ENCODE measurements at places on chromosomes 1 and 21.

DNA sequence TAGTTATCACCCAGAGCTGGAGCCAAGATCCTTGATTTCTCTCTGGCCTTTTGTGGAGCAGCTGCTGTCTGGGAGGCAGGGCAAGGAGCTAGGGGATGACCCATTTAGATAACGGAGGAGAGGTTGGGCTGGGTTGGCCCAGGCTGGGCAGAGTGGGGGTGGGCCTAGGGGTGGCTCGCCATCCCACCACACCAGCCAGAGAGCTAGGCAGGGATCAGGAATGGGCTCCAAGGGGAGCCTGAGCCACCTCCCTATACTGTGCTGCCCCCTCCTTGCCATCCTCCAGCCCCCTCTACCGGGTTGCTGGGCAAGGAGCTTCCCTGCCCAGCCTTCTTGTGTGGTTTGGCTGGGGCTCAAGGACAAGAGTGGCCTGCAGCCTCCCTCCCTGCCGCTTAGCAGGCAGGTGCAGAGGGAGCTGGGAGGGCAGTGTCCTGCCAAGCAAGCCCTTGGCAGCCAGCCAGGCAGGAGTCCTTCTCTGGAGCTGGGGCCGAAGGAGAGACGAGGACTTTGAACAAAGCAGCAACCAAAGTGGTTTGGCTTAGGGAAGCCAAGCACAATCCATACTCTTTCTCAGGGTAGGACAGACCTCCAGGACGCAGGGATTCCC lies 4.1 kb downstream of the NUAK2 start:
- DNase-seq = no peak

GRCh38 chr1:227946624-227947385 lies 927 bp downstream of the WNT9A start:
- peak; percentile 62 for DNase-seq

- DNase-seq = no peak
Measured at GRCh38 chr1:94032637-94033036, 88.3 kb downstream of the ABCA4 start.

- no peak for DNase-seq
Measured at GRCh38 chr1:161869291-161869690, 103.2 kb downstream of the ATF6 start.

GRCh38 chr1:16133007-16133961 lies 22.6 kb downstream of the EPHA2 start:
- DNase-seq = no peak

DNA sequence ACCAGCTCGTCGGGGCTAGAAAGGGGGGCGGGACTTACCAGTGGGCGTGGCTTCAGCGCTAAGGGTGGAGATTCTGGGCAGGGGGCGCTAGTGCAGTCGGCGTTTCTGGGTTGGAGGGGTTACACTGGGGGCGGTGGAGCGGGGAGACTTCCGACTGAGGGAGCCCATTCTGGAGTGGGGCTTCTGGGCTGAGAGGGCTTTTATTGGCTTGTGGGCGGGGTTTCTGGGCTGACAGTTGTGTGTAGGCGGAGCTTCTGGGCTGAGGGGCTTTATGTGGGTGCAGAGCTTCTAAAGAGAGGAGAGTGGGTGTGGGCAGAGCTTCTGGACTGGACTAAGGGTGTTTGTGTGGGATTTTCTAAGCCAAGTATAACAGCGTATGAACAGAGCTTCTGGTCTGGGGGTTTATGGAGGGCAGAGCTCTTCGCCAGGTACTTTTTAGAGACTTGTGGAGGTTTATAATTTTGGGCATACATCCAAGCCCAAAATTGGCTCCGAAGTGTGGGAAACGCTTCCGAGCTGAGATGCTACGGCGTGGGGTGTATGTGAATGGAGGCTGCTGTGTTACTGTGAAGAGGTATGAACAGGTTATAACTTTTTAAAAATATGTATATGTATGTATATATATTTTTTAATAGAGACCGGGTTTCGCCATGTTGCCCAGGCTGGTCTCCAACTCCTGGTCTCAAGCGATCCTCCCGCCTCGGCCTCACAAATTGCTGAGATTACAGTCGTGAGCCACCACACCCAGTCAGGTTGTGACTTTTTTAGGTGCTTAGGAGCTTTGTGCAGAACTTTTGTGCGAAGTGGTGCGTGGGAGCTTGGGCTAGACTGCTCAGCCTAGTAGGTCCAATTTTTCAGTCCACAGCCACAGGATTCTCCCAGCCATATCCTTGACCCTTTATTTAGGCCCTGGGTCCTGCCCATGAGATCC lies 825 bp downstream of the TMEM39B start:
- DNase-seq = no peak

- peak; percentile 82 for DNase-seq
Measured at GRCh38 chr1:3618881-3619671, 5.7 kb upstream of the TPRG1L start.

DNA sequence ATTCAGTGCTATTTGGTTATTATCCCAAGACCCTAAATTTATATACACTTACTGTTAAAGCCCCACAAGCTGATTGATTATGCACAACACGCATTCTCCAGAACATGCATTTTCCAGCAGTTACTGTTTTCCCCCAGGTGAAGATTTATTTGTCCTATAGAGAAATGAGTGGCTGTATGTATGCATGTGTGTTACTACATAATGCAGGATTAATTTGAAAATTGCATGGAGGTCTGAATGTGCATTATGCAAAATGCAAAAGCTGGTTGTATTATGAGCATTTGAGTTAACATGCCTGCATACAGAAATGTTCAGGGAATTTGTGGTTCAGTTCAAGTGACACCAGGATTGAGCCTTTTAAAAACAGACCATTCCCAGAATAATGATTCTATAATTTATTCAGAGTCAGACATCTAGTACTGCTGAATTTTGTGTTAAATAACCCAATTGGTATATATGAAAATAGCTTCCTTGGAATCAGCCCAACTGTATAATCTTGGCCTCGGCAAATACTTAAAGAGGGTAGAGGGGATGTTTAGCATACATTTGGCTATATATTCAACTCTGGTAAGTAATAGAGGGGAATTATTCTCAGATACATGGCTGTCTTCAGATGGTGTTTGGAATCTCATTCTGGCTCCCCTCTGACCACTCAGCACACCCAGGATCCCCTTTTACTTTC lies 320.0 kb downstream of the HHAT start:
- no peak for DNase-seq

- DNase-seq = no peak
Measured at GRCh38 chr1:54838565-54839180, 37.5 kb upstream of the TTC22 start.

- DNase-seq = no peak
Measured at GRCh38 chr1:156560585-156561163, 11.7 kb downstream of the IQGAP3 start.

DNA sequence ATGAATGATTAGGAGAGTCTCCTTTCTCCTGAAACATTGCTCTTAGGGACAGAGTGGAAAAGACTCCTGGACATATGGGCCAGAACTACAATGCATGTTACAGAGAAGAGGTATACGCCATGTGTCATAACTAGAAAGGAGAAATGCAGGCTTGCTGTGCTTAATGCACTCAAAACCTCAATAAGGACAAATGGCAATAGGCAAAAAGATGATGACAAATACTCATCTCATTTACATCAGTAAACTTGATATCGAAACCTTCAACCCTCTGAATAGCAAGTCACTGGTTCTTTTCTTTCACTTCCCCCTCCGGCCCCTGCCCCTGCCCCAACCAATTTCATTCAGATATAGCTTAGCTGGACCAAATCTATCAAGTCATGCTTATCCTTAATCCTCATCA lies 1.9 kb upstream of the GPR88 start:
- no peak for DNase-seq

DNA sequence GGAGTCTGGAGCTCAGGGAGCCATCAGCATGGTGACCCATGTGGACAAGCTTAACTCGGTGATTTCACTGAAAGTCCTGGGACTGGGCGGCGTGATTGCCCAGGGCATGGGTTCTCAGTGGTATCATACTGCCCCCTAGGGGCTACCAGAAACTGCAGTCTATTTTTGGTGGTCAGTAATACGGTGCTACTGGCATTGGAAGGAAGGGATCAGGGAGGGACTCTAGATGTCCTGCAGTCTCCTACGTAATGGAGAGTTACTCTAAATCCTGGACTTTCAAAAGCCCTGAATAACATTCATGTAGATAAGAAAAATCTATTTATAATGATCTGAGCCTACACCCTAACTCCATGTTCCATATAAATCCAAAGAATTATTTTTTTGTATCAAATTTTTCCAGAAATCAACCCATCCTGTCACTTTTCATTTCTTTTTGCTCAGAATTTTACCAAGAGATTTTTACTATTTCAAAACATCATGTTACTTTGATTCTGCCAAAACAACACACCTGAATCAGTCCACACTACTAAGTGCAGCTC lies 37.3 kb downstream of the PABPC4 start:
- peak; percentile 49 for DNase-seq

DNA sequence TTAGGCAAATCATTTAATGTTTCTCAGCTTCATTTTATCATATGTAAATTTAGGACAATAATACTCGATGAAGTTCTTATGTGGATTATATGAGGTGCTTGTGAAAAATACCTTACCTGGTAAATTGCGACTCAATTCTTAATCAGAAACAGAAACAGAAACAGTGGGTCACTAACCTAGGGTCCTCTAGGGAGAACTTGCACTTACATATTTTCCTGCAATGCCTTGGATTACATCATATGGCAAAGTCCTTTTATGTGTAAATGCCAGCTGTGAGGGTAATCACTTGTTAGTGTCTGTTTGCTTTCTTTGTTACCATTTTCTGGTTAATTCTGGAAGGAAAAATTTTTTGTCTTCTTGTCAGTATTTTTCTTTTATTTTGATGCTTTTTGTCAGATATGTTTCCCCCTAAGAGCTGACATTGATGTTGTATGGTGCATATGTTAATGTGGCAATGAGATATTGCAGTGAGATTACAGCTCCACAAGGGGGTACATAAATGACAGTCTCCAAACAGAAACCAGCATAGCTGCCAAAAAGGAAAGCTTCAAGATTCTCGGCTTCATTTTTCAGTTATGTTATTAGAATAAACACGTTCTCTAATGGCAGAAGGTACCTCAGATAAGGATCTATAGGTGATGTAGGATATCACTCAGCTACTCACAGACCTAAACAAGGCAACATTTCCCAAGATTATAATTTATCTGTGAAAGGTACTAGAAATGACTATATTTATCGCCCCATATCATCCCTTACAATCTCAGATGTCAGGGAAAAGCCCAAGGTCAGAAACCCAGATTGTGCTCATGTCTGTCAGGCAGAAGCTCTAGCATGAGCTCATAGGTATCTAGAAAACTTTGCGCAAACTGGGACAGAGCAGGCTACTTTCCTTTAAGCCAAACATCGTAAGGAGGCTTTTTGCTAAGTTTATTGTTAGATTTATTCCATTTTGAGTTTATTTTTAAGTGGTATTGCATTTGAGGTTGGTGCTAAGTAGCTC lies 119.9 kb downstream of the FASLG start:
- DNase-seq = no peak
